ENCODE measurements at places on chromosomes 1 and 21.
A peak's percentile ranks its signal among the peaks of the same experiment; 100 is the strongest.

GRCh38 chr1:226641671-226642231 lies 93.2 kb downstream of the STUM start:
- peak; percentile 20 for DNase-seq

- no peak for DNase-seq
Measured at GRCh38 chr1:40736085-40736531, 44.6 kb downstream of the NFYC start.

- no peak for DNase-seq
Measured at GRCh38 chr1:198929961-198930599, 291.2 kb downstream of the PTPRC start.

DNA sequence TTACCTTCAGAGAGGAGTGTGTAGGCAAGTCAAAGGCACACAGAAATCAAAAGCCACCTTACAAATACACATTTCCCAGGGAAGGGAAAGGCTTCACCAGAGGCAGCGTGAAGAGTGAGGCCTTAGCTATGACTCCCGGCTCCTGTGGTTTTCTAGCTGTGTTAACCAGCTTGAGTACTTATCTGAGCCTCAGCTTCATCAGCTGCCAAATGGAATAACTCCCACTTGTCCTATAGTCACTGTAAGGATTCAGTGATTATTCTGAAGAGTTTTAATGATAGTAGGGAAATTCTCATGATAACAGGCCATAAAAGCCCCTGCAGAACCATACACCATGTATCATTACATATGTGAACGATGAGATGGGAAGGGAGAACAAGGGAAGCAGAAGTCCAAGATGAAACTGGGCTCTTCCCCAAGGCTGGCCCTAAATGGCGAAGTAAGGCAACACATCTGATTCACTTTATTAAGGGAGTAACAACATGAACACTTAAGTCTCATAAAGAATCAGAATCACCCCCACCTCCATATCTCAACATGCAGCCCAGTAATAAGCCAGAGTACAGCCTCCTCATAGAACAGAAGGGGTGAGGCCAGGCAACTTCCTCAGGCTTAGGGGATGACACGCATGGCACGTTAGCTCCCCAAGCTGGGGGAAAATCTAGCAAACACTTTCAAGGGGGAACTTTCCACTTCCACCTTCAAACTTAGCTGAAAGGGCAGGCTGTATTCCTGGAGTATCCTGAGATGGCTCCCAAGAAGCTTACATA lies 63.7 kb downstream of the SLC66A1 start:
- no peak for DNase-seq

GRCh38 chr1:112904071-112904830 lies 51.7 kb downstream of the SLC16A1 start:
- no peak for DNase-seq

DNA sequence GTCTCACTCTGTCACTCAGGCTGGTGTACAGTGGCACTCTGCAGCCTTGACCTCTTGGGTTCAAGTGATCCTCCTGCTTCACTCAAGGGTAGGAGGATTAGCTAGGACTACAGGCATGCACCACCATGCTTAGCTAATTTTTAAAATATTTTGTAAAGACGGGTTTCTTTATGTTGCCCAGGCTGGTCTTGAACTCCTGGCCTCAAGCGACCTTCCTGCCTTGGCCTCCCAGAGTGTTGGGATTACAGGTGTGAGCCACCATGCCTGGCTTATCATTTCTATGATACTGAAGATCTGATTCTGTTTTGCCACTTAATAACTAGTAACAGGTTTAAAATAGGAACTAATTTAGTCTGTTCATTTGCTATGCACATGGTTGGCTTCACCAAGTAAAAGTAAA lies 33.6 kb downstream of the GNAI3 start:
- DNase-seq = no peak

- DNase-seq = no peak
Measured at GRCh38 chr21:44966135-44967081, 26.6 kb downstream of the SLX9 start.

- no peak for DNase-seq
Measured at GRCh38 chr1:61523893-61524605, 200.9 kb downstream of the TM2D1 start.

DNA sequence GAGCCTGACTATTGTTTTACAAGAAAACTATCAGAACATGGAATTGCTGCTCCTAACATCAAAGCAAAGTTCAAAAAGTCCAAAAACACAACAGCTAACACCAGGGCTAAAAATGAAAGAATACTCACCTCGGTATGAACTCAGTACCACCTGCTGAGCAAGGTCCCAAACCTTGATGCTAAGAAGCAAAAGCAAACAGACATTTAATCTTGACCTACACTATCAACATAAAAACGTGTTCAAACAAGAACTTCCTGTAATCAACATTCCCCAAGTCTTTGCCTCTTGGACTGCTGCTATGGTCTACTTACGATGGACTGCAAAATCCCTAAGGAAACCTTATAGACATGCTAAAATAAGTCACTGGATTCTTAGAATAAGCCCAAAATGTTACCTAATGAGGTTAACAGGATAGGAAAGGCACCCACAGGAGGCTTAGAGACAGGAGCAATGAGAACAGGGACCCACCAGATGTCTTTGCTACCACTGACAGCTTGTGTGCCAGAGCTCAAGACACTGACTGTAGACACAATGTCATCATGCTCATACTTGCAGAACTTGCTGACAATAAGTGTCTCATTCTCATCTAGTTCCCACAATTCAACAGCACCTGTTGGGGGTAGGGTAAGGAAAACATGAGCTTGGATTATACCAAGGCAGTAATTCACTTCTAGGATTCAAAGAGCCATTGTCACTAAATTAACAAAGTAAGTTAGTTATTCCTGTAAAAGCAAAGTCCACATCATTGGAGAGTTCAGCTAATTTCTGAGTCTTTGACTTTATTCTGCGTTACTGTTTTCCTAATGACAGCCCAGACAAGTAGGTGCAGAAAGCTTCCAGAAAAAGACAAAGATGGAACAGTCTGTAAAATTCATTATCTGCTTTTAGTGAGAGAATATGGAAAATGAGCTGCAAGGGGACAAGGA lies 1.8 kb downstream of the WDR77 start:
- no peak for DNase-seq

DNA sequence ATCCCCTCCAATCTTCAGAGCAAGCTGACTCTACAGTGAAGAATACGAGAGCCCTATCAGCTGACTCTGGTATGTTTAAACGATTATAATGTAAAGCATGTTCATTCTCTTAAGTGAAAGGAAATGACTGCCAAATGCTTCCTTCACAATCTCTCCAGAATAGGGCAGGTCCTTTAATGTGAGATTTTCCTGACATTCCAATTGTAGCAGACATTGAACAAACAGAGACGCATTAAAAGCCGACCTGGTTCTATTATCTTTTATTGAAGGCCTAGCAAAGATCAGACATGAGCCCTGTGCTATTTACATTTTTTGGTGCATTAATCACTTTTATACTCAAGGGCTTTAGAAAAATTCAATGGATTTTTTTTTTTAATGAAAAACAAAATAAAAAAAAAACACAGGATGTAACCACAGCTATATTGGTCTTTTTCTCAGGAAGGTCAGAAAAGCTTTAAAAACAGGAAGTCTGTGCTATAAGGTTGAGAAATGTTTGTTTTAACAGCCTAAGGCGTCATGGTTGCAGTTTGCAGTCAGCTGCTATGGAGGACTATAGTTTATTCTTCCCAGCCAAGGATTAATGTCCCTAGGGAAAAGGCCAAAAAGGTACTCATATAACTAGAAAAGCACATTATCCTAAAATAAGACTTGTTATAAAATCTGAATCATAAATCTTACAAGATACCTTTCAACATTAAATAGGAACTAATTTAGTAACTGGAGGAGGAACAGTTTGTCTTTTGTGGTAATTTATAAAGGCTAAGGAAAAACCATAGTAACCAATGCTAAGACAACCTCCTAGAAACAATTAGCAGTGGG lies 104.8 kb downstream of the RERE start:
- no peak for DNase-seq

DNA sequence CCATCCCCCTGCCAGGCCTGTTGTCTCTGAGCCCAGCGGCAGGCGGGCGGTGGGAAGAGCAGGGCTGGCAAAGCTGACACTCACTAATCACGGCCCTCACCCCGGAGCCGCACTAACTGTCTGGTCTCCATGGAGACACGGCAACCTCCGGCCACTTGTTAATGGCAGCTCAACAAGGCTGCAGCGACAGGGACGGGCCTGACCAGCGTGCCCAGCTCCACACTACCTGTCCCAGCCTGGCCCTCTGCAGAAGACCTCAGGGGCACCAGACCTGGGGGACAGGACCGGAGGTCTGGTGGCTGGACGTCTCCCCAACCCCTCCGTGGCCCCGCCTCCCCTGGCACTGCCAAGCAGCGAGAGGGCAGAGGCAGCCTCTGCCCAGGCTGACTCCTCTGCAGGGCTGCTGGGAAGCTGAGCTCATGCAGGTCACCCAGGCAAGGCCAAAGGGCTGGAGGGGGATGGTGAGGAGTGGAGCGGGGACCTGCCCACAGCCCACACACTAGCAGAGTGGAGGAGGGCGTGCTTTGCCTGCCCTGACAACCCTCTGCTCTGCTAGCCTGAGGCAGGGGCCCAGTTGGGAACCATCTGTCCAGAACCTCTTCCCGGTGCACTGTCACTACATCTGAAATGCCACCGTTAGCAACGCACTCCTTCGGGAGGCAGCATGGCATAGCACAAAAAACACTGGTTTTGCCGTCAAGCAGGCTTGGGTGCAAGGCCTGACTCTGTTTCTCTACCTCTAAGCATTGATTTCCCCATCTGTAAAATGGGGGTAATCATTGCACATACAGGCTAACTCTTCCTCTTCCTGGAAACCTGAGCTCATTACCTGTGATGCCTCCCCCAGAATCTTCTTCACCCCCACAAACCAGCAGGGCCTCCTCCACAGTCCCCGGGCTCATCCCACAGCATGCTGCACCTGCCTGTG lies 29.6 kb upstream of the WASF2 start:
- no peak for DNase-seq

DNA sequence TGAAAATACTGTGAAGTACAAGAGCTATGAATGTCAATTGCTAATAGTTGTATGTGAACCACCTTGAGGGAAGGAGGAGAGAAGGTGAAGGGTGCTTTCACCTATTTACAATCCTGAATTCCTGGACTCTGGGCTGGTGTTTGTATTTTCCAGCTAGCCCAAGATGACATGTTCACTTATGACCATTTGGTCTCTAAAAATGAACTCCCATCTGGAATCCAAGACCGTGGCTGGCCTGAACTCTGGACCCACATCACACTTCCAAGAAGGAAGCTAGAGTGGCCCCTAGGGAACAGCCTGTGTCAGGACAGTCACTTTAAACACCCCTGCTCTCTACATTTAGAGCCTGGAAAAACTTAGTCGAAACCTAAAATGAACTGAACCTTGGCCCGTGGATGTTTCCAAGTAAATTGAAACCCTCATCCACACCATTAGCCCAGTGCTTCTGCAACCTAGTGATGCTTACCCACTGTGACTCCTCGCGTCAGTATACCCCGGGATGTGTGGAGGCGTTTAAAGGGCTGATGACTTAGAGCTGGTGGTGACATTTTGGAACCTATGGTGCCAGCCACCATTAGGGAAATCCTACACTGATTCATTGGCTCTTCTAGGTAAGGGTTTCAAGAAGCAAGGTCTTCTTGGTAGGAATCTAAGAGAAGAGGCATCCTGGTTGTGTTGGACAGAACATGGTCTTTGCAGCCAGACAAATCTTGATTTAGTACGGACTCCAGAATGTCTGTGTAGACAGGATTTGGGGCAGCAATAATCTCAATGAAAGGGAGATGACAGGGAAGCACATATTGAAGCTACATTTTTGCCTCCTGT lies 171.5 kb upstream of the IRF2BP2 start:
- DNase-seq = no peak

- no peak for DNase-seq
Measured at GRCh38 chr1:18481921-18482701, 1.4 kb downstream of the KLHDC7A start.

DNA sequence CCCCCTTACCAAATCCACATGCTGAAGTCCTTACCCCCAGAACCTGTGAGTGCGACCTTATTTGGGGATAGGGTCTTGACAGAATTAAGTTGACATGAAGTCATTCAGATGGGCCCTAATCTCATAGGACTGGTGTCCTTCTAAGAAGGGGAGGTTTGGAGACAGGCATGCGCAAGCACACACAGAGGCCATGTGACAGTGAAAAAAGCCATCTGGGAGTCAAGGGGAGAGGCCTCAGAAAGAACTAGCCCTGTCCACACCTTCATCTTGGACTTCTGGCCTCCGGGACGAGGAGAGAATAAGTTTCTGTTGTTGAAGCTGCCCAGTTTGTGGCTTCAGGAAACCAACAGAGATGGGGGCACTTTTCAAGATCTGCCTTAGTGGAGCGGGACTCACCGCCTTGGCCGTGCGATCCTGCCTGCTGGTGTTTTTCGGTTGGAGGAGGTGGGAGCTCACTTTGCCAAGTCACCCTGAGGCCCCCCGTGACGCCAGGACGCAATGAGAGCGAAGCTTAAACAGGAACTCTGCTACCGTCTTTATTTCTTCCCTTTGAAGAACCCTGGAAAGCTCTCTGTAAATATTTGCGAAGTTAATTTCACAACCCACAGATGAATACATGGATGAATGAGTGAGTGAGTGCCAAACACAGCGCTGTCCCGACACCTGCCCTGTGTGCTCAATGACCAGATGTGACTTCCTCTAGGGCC lies 42.5 kb upstream of the C1orf174 start:
- DNase-seq = no peak

DNA sequence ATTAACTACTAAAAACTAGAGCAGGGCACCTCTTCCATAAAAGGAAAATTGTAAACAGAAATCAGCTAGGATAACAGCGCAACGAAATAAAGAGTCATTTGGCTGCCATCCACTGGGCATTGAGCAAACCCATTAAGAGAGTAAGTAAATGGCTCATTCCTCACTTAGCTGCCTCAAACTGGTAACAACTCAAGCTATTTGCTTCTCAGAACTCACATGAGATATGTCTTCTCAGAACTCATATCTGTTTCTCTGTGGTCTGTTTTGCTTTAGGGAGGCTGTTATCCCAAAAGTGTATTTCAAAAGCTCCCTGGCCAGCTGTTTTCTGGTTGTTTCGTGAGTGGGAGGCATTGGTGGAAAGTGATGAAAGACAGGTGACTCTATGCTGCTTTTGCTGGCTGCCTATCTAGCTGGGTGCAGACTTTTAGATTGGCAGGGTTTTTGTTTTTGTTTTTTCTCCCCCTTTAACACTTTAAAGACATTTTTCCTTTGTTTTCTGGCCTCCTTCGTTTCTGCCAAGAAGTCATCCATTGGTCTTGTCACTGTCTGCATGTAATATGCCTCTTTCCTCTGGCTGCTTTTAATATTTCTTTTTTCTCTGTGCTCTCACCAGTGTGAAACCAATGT lies 269.2 kb upstream of the RGS18 start:
- no peak for DNase-seq

DNA sequence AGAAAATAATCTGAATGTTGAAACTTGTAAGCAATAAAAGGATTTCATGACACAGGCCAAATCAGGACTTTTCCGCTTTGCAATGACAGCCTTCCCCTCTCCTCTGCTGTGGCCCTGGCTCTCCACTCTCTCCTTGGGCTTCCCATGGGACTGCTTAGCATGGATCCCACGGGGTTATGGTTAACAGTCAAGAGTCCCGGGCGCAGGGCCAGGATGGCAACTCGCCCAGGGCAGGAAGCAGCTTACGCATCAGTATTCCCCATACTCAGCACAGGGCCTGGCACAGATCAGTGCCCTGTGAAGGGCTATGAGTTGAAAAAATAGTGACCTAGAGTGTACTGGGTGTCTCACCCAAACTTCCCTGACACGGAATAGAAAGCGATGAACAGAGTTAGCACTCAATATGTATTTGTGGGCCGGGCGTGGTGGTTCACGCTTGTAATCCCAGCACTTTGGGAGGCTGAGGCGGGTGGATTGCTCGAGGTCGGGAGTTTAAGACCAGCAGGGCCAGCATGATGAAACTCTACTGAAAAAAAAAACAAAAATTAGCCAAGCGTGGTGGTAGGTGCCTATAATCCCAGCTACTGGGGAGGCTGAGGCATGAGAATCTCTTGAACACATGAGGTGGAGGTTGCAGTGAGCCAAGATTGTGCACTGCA lies 29.1 kb upstream of the GRHL3 start:
- no peak for DNase-seq

Measured in activated T-cell treated with anti-CD3 and anti-CD28 coated beads, Interleukin-2, amount 50 U/mL, for 1 hour (primary cell).